RCC 7860 (cell line): ENCODE measurements at places on chromosomes 12 and 14.

DNA sequence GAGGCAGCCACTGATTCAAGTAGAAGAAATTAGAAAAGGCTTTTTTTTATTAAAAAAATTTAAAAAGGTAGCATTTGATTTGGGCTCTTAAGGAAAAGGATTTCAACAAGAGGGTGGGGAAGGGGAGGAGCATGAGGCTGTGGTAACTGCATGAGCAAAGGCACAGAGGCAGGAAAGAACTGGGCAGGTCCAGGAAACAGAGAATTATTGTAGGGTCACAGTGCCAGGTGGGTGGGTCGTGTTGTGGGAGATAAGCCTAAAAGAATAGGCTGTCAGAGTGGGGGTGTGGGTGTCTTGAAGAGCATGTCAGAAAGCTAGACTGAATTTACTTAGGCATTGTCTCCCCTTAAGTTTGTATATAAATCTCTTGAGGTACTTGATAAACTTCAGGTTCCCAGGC, 7.8 kb downstream of the LIMA1 start:
- no peak for DNase-seq

- no peak for DNase-seq
Observed at GRCh38 chr14:35113308-35113950, 8.4 kb downstream of the PPP2R3C start.

DNA sequence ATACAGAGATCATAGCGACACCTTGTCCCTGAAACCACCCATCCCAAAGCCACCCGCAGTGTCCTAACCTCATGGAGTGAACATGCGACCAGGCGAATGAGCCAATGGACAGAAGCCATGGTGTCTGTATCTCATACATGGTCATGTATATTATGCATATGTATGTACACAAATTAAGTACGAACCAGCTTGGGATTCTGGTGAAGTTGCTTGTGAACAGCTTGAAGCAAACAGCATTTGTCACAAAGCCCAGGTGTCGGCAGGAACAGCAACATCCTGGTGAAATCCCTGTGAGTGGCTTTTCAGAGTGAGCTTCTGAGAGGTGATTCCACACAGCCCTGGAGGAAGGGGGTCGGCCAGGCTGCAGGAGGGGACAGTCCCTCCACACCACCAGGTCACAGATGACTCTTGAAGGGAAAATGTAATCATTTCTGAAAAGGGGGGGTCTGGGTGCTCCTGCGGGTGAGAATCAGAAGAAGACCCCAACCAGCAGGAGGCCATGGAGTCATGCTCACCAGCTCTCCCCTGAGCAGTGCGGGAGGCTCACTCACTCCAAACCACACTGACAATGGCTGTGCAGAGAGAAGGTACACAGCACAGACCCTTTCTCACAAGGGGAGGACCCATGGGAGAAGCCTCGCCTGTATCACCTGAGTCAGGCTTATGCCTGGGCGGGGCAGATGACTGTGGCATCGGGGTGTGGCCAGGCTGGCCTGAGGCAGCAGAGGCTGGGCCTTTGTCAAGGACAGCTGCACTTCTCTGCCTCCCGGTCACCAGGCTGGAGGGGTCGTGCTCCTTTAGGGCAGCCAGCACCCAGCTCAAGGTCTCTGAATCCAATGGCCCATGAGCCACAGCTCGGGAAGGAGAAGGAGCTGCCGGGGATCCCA, 14.3 kb downstream of the CHGA start:
- DNase-seq, result no peak

DNA sequence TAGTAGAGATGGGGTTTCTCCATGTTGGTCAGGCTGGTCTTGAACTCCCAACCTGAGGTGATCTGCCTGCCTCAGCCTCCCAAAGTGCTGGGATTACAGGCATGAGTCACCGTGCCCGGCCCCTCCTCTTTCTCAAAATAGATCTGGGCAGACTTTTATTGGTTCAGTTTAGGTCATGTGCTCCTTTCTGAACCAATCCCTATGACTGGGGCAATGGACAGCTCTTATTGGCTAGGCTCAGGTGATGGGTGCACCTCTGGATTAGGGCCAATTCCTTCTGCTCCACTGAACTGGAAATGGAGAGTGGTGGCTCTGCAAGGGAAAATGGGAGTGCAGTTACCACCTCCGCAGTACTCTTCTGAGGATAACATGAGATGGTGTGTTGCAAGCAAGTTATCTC, 6.2 kb upstream of the ATP6V0A2 start:
- peak; percentile 29 for DNase-seq

GRCh38 chr14:35934499-35934898, 108.4 kb downstream of the BRMS1L start:
- DNase-seq, result no peak

DNA sequence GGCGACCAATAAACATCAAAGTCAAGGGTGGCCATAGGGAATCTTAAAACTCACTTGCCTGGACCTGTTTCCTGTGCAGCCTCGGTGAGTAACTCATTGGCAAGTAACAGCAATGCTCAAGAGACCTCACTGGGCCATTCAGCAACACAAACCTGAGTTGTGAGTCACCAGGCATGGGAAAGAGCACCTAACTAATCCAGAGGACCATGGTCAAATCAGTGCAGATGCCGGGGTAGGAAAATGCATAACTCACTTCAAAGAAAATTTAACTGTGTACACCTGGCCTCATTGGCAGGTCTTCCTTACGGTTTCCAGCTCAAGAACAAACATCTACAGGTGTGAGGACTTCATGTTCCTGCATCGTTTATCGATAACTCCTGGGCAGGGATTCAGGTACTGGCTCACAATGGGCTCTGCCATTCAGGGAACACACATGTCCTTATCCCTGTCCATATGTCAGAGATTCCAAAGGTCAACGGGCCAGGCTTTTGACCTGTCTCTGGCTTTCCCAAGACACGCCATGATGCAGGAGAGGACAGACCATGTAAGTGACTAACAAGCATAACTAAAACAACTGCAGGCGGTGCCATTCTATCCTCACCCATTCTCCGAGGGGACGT, 211.8 kb downstream of the ANO2 start:
- DNase-seq, result peak; percentile 20

- no peak for DNase-seq
Observed at GRCh38 chr12:98127336-98127679, 388.1 kb upstream of the TMPO start.

DNA sequence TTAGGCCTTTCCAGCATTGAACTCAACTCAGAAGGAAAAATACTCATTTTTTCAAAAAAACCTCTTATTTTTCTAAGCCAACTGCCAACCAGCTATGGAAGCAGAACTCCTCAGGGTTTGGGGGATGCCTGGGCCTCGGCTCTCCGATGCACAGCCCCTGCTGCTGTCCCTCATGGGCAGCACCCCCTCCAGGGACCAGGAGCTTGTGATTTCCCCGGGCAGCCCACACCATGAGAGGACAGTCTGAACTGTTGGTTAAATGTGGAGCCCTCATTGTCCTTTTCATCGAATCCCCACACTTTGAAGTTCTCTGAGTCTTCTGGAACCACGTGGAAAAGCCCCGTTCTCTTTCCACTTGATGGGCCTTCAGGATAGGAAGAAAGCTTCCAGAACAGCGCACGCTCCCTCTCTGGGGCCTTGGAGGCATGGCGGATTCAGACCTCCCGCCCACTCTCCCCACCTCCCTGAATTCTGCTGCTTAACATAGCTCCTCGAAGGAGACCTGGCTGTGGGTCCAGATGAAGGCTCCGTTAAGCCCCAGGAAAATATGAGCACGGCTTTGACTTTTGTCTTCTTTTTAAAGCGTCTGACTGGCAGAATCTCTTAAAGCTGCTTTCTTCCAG, 156.6 kb downstream of the CALM1 start:
- no peak for DNase-seq

- DNase-seq, result no peak
Observed at GRCh38 chr12:72925716-72926115, 653.5 kb downstream of the TRHDE start.

DNA sequence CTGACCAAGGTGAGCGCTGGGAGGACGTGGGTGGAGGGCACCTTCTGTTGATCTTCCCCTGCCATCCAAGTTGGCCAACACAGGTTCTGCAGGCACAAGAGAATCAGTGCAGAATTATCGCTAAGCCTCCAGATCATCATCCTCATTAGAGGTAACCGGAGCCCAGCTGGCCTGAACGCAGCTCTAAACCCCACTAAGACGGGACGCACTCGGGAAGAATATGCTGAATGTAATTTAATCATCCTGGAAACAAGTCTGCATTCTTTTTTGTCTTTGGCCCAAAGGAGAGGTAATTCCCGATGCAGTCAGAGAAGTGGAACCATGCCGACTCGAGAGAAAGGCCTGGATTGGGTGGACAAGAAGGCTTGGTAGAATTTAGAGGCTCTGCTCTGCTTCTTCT, 111.0 kb upstream of the GSC start:
- no peak for DNase-seq

DNA sequence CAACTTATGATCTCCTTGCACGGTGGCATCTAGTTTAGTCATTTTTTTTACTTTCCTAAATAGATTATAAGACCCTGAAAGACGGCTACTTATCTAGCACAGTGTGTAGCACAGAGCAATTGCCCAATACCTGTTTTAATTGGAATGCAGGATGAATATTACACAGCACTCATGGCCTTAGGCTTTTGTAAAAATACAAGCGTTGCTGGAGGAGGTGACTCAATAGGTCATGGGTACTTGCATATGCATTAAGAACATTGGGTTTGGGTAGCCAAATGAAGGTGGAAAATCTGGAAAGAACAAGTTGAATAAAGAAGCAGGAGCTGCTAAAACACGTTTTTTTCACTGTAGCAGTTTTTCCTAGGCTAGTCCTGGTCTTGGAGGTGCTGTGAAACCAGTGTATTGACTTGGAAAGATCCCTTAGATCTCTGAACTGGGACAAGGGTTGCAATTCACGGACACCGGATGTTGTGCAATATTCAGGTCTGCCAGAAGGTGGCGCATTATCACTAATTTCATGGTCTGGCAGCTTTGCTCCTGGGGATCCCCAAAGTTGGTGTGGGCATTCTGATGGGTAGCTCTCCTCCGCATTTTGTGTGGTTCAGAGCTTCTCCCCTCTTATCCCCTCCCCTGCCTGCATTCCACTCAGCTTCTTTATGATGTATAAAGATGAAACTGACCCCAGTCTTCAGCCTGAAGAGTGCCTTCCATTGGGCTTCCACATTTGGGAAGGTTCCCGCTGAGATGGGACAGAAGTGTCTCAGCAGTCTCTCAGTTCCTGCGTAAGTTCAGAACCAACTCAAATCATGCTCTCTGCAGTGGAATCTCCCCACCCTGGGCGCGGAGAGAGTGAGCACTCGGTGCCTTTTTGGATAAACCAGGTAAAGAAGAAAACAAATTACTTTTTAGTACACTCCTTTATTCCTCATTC, 278.3 kb downstream of the NRXN3 start:
- no peak for DNase-seq

DNA sequence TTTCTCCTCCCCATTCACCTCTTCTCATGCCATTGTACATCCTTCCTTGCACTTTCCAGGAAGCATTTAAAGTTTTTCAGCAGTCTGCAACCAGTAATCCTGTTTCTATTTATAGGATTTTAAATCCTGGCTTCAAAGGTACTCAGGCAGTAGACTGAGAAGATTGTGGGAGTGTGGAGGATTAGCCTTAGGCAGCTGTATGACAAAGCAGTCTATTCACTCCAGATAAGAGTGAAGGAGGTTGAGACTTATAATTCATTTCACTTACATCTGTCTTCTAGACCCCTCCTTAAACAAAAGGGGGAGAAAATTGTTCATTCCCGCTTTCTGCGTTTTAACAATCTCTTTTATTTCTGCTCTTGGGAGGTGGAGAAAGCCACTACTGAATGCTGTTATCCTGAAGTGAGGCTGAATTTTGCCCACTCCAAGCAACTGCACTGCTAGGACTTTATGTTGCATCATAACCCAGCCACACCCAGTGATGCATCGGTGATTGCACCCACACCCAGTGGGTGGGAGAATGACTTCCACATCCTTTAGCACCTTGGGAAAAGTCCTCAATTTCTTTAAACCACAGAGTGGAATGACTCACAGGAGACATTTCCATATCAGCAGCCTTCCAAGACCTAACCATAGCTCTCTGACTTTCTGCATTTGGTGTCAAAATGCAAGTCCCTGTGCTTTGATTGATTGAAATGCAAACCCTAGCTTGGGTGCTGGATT, 382.5 kb upstream of the ATP2B1 start:
- DNase-seq, result peak; percentile 93

DNA sequence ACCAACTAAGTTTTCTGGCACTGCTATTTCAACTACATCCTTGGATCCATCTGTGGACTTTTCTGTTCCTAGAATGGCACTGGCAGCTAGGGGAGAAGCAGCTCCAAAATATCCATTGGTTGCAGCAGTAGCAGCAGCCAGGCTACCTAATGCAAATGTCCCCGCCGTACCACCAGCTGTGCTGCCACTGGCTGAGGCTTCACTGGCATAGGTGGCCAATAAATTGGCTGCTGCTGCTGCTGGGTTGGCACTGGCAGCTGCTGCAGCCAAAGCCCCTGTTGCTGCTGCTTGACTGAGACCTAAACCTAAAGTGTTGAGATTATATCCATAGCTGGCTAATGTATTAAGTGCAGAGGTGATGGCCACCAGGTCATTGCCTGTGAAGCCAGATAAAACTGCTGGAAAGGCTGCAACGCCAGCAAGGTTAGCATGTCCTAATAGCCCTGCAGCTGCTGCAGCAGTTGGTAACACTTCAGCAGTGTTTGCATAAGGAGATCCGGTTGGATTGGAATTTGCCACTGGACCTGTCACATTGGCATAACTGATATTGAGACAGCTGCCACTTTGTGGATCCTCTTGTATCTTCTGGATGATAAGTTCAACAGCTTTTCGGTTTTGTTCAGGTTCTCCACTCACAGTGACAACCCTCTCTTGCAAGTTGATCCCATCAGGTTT, 149.5 kb downstream of the NOVA1 start:
- DNase-seq, result no peak

GRCh38 chr12:8734873-8735381, 37.1 kb downstream of the RIMKLB start:
- no peak for DNase-seq

- DNase-seq, result no peak
Observed at GRCh38 chr12:120314220-120314619, 12.1 kb downstream of the SIRT4 start.

DNA sequence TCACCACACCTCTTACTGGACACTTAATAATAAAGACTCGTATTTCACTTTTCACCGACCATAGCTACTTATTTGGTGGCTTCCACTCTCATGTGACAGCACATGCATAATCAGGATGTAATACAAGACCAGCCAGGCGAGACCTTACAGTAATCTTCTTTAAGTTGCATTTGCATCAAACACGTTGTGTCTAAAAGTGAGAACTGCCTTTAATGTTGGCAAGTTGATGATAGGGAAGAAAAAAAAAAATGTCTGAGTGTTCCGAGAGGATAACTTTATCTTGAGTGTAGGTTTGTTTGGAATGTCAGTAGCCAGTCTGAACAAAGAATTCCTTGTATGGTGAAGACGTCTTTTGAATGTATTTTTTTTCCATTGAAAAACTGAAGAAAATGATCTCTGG, 440.4 kb downstream of the ADAMTS20 start:
- DNase-seq, result no peak

- no peak for DNase-seq
Observed at GRCh38 chr14:24925771-24926374, 124.1 kb downstream of the STXBP6 start.

GRCh38 chr14:101022121-101022520, 118.6 kb upstream of the RTL1 start:
- no peak for DNase-seq

DNA sequence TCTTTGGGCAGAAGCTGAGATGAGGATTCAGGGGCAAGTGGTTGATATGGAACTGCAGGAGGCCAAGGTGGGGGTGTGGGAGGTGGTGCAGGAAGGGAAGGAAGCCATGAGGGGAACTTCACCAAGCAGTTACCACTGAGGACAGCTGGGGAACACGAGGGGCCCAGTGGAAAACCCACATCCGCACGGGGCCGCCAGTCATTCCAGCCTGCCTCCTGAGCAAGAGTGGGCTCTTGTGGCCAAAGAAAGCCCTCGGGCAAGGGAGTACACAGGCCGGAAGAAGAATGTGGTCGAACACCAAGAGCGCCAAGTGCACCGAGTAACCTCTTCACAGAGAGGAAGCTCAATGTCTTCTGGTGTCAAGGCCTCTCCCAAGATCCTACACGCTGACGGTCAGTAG, 252.2 kb upstream of the FOXN3 start:
- no peak for DNase-seq
